ENCODE measurements at places on chromosomes 5 and 9. TPM values are rescaled to one million over a fixed set of nuclear protein-coding genes. Genes with fewer than 3 reads are reported as not detected.

The IL5 gene
- total RNA-seq: not detected

The CDH9 gene
- total RNA-seq: not detected

The WDR38 gene
- not detected for total RNA-seq

The AFAP1L1 gene
- 15.0 TPM for total RNA-seq

The QRFP gene
- not detected for total RNA-seq

The MARVELD2 gene
- 0.13 TPM for total RNA-seq

The NTRK2 gene
- total RNA-seq: 0.64 TPM

The TSSK1B gene
- not detected for total RNA-seq

The FOXD4L4 gene
- not detected for total RNA-seq

The KIF24 gene
- 4.6 TPM for total RNA-seq

The PCDHA11 gene
- total RNA-seq: 4.9 TPM

The UHRF2 gene
- 61.0 TPM for total RNA-seq

The PPP6C gene
- total RNA-seq: 20.0 TPM

The THOC3 gene
- 53.1 TPM for total RNA-seq

The IFNB1 gene
- total RNA-seq: not detected

The FBP2 gene
- not detected for total RNA-seq

The FNIP1 gene
- total RNA-seq: 18.2 TPM

The TAS2R1 gene
- not detected for total RNA-seq

The RNF180 gene
- total RNA-seq: 3.0 TPM

The GMCL2 gene
- not detected for total RNA-seq

The SKP1 gene
- 195 TPM for total RNA-seq

The KIAA1958 gene
- total RNA-seq: 3.4 TPM

The TAF11L5 gene
- total RNA-seq: not detected

All from A375 (cell line).